ENCODE measurements at places on chromosomes 16 and 17.

GRCh38 chr16:61715393-61715792, 320.8 kb downstream of the CDH8 start:
- DNase-seq, result no peak

GRCh38 chr16:60337671-60338070, 1603.6 kb upstream of the GOT2 start:
- DNase-seq, result no peak

GRCh38 chr17:81733507-81734404, 21.7 kb downstream of the SLC25A10 start:
- DNase-seq, result peak; percentile 64

DNA sequence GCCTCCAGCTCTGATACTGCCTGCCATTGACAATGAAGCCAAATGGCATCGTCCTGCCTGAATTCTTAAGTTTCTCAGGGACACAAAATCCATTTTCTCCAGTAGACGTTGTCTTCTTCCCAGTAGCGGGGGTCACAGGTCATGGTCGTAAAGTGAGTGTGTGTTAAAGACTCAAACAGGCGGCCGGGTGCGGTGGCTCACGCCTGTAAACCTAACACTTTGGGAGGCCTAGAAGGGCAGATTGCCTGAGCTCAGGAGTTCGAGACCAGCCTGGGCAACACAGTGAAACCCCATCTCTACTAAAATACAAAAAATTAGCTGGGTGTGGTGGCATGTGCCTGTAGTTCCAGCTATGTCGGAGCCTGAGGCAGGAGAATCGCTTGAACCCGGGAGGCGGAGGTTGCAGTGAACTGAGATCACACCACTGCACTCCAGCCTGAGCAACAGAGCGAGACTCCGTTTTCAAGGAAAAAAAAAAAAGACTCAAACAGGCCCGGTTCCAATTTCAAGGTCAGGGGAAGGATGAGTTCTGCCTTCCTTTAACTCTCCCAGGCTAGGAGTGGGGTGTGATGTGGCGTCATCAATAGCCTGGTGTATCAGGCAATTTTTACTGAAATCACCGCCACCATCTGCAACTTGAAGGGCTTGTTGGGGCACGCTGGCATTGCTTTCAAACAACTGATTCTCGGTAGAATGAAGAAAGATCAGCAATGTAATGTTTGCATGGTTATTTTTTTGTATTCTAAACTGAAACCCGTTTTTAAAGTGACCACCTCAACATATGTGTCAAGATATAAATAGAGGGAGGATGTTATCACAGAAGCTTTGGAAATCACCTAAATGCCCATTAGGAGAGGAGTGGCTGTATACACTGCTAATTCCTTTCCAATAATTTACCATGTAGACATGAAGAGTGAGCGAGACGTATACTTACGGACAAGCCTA, 91.0 kb downstream of the WSCD1 start:
- DNase-seq, result no peak

DNA sequence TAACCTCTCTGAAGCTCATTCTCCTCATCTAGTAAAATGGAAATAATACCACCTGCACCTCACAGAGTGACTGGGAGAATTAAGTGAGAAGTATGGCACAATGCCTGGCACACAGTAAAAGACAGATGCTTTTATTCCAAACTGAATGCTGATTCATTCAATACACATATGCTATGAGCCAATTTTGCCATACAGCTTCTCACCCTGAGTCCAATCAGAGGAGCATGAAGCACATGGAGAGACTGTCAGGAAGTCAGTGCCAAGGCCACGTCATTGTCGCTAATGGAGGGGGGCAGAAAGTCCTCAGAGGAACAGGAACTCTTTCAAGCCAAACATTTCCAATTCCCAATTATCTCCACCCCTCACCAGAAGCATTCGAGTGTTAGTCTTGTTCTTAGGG, 11.6 kb downstream of the MKS1 start:
- DNase-seq, result no peak

- no peak for DNase-seq
These were observed 30.9 kb downstream of the PGS1 start for GRCh38 chr17:78409191-78409928.

DNA sequence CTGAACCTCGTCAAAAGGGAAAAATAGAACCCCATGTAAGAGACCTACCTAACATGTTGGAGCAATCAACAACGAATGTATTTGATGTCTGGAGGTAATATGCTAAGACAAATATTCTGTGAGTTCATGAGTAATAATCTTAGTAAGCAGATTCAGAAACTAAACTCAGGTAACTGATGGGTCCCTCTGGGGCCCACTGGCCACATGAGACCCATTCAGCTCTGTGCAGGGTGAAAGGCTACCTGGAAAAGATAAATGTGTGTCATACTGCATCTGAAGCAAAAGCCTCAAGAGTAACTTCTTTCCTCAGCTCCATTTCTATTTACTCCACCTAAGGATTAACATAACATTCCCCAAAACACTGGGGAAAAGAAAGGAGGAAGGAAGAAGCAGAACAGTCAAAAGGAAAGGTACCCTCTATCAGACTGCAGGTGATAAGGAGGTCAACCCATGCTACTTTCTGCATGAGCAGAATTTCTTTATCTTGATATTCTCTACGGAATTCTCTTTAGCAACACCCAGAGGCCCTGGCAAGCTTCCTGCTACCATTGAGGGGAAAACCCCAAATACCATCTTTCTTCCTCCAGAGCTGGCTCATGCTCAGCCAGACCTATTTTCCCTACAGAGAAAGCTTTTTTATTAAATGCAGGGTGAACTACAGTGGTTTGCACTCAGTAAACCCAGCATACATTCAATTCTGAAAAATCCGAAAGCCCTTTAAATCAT, 37.7 kb upstream of the ABCA6 start:
- no peak for DNase-seq

DNA sequence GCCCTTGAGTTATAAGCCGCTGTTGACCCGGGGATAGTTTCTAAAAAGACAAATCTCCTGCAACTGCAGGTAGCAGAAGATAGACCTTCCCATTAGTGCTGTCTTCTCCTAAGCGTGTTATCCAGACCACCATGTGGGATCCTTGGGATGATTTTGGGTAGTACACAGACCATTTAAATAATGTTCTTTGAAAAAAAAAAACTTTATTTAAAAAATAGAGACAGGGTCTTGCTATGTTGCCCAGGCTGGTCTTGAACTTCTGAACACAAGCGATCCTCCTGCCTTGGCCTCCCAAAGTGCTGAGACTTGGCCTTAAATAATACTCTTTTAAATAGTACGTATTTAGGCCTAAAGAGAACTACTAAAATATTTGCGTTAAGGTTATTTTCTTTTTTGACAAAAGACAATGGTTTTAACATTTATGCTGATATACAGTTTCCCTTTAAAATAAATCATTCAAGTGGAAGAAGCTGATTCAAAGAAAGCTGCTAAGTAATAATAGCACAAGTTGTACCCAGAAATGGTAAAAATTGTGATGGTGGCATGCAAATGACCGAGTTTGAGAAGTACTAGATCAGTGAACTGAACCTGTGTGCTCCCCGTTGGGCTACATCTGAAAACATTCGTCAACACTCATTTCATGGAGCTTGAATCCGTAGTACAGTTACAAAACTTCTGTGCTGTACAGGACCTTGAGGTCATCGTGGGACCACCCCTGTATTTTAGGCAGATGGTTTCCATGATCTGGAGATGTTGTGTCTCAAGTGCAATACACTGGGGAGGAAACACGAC, 24.0 kb downstream of the SMARCE1 start:
- peak; percentile 27 for DNase-seq

DNA sequence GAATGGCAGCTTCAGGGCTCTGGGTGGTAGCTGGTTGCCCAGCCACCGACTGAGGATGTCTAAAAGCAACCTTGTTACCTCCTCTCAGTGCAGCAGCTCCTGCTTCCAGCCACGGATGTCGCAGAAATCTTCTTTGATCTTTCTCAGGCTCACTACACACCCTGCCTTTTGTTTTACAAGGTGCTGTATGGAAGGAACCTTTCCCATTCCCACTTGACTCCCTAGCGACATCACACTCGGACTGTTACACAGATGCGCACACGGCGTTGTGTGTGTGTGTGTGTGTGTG, 135.8 kb upstream of the CPHXL start:
- DNase-seq, result no peak

DNA sequence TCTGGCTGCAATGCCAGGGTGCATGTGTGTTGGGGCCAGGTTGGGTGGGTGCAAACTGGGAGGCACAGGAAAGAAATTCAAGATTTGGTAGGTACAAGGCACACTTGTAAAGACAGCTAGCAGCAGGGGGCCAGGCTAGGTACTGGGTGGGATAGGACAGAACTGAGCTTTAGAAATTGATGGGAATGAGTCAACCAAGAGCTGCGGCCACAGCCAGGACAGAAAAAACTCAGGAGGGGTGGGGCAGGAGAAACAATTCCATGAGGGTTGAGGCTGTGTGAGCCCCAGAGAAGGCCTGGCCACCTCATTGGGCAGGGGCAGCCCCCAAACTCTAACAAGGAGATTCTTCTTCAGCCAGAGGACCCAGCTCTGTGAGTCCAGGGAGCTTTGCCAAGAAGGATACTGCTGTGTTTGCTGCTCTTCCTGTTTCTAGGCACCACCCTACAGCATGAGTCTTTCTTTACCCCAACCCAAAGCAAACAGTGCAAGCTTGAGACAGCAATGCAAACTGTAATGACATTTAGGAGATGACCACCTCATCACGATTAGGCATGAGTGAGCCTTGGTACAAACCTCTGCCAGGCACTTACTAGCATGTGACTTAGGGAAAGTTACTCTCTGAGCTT, 21.3 kb upstream of the CCDC182 start:
- no peak for DNase-seq

DNA sequence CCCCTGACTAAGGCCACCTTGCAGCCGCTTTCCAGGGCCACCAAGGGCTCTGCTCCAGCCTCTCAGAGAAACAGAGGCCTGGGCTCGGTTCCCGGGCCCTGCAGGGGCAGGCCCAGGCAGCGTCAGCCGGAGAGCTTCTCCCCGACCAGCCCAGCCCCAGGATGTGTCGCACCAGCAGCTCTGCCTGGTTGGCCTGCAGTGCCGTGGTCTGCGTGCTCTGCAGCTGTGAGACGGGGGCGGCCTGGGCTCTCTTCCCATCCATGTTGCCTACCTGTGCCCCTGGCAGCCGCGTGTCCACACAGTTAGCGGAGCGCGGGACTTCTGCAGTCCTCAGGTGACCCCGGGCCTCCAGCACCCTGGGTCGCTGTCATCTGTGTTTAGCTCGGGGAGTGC, 4.8 kb downstream of the IGFALS start:
- no peak for DNase-seq

DNA sequence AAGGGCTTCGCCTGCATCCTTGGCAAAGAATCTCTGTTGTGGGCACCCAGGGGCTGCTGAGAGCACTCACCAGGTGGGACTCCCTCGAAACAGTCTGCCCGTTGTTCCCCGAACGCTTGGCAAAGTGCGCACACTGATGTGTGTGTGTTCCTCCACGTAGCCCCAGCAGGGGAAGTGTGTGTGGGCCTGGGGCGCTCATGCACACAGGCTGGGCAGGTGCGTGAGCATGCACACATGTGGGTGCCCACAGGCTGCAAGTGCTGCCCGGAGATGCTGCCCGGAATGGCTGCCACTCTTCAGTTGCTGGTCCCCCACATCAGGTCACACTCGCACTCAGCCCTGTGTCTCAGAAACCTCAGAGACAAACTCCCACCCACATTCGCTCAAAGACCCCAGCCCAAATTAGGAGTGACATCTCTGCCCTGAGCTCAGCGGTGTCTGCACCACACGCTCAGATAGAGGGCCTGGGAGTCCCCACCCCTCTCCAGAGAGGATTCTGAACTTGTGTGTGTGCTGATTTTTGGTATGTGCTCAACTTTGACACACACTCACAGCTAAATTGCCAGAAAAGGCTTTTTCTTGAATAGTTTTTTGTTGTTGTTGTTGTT, 119.4 kb downstream of the MGAT5B start:
- no peak for DNase-seq

- DNase-seq, result no peak
These were observed 13.6 kb upstream of the RASD1 start for GRCh38 chr17:17509601-17510425.

DNA sequence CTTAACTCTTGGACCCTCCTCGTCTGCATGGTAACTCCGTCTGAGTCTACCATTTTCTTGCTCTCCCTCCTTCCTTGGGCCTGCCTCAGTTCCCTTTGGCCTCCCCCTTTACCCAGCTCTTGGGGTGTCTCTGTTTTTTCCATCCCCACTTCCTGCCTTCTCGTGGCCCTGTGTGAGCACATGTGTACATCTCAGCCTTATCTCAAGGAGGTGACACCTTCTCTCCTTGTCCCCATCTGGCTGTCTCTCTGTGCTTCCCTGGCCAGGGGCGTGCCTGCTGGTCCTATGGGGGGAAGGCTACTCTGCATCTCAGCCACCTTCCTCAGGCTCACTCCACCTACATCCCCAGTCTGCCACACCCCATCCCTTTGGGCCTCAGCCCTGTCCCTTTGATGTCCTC, 6.6 kb downstream of the CTF1 start:
- DNase-seq, result no peak

- no peak for DNase-seq
These were observed 4.6 kb downstream of the FOXJ1 start for GRCh38 chr17:76136276-76137000.

GRCh38 chr17:64974750-64975317, 55.6 kb upstream of the LRRC37A3 start:
- DNase-seq, result no peak

- peak; percentile 76 for DNase-seq
These were observed at the start of gene CCDC57 for GRCh38 chr17:82212331-82213250. Gene CCDC57 (minus strand): TSS chr17:82212842. CDS start chr17:82201944, 10,898 bp downstream.

- no peak for DNase-seq
These were observed 12.0 kb downstream of the RARA start for GRCh38 chr17:40320756-40321523.

DNA sequence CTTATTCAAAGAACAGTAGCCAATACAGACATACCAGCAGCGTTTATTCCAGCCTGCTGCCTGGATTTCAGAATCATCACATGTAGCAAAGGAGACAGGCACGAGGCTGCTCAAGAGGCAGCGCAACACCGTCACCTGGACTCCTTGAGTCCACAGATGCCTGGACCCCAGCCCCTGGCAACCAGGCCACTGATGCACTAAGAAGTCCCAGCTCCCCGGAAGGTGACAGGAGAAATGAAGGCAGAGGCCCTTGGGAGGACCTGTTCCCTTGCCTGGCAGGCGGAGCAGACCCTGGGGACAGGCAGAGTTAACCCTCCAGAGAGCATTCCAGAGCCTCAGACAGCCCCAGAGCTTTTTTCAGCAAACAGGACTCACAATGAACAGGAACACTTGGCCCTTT, 16.5 kb downstream of the SMIM5 start:
- DNase-seq, result no peak

DNA sequence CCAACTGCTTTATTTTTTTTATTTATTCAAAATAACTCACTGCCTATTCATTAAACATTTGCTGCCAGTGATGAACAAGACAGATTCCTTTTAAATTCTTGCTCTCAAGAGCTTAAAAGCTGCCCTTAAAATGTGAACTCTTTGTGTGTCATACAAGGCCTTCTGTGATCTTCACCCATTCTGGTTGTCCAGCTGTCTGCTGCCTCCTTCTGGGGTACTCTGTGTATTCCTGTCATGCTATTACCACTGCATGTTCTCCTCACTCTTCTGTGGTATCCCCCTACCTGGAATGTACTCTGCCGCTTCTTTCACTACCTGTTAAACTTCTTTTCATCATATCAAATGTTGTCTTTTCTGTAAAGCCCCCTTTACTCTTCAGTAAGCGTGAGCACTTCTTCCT, 165.8 kb downstream of the CHD9 start:
- peak; percentile 23 for DNase-seq

- no peak for DNase-seq
These were observed 29.9 kb downstream of the VMP1 start for GRCh38 chr17:59737324-59737723.
